Astrocyte of the hippocampus (primary cell): ENCODE measurements at places on chromosomes 5 and 9.
A peak's percentile ranks its signal among the peaks of the same experiment; 100 is the strongest.

GRCh38 chr5:112534611-112535255, 115.7 kb upstream of the EPB41L4A start:
- peak; percentile 23 for DNase-seq

- no peak for DNase-seq
These were observed 358.1 kb upstream of the PIK3R1 start for GRCh38 chr5:67857502-67857901.

DNA sequence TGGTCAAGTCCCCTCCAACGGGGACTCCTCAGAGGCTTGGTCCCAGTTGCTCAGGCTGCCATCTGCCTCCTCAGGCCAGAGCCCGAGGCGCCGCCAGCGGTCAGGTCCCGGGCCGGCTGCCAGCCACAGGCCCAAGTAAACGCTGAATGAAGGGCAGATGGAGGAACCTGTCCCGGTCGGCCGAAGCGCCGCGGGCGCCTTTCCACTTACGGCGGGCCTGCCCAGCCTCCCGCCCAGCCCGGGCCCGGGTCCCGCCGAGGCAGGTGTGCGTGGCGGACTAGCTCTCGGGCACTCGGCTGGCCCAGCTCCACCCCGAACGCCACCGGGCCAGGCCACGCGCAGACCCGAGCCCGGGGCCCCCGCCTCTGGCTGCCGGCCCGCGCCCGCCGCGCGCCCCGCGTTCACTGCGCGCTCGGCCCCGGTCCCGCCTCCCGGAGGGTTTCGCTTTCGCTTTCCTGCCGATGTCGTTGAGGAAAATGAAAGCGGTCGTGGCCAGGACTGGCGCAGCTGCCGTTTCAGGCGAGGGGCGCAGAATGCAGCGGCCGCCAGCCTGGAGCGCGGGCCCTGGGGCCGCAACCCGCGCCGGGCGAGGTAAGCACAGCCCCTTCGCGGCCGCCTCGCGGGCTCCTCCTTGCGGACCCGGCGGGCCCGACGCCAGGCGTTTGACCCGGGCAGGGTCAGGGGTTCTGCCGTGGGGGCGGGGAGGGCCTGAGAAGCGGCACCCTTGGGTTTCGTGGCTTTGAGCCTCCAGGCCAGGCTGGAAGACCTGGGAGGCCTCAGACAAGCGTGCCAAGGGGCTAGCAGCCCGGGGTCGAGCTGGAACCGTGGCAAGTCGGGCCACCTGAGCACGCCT, 41.2 kb downstream of the SLC22A5 start:
- DNase-seq, result peak; percentile 94

DNA sequence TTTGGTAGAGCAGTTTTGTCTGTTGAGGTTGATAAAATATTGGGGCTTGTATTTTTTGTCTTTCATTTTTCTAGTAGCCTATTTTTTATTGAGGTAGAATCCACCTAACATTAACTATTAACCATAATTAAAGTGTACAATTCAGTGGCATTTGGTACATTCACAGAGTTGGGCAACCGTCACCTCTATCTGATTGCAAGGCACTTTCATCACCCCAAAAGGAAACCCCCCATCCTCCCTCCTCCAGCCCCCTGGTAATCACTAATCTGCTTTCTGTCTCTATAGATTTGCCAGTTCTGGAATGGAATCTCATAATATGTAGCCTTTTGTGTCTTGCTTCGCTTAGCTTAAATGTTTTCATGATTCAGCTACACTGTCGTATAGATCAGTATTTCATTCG, 55.5 kb upstream of the DMRT3 start:
- DNase-seq, result no peak

- DNase-seq, result no peak
These were observed 294.6 kb downstream of the ANXA1 start for GRCh38 chr9:73446306-73446705.

DNA sequence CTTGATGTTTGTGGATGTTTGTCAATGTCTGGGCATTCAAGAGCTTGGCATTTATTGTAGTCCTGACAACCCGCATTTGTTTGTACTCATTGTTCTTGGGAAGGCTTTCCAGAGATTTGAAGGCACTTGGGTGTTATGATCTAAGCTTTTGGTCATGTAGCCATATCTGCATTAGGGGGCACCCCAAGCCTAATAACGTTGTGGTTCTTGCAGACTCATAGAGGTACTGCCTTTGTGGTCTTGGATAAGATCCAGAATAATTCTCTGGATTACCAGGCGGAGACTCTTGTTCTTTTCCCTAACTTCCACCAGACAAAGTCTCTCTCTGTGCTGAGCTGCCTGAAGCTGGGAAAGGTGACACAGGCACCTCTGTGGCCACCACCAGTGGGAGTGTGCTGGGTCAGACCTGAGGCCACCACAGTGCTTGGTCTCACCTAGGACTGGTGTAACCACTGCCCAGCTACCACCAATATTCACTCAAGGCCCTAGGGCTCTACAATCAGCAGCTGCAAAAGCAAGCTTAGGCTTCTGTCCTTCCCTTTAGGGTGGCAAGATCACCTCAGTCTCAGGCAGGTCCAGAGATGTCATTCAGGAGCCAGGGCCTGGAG, 144.4 kb upstream of the TAS2R1 start:
- DNase-seq, result peak; percentile 71

DNA sequence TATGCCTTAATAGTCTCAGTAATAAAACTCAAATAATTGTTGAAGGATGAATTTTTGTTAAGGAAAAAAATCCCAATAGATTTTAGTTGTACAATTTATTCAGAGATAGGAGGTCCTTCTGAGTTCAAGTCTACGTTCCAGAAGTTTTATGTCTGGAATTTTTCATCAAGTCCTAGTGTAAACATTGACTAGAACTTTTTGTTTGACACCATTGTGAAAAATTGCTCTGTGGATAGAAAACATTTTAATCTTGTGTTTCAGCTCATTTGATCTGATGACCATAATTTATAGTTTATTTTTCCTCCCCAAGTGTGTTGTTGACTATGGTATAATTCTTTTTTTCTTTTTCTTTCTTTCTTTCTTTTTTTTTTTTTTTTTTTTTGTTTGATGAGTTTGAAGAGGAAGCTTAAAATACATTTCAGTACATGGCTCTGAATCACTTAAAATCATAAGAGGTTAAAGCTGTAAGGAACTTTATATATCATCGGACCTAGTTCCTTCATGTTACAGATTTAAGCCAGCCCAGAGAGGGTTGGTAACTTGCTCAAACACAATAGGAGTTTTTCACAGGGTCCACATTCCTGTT, 20.7 kb downstream of the ITGA1 start:
- DNase-seq, result no peak
